G401 (cell line): ENCODE measurements at places on chromosomes 6 and 20. TPM values are rescaled to one million over a fixed set of nuclear protein-coding genes. Genes with fewer than 3 reads are reported as not detected.

DNA sequence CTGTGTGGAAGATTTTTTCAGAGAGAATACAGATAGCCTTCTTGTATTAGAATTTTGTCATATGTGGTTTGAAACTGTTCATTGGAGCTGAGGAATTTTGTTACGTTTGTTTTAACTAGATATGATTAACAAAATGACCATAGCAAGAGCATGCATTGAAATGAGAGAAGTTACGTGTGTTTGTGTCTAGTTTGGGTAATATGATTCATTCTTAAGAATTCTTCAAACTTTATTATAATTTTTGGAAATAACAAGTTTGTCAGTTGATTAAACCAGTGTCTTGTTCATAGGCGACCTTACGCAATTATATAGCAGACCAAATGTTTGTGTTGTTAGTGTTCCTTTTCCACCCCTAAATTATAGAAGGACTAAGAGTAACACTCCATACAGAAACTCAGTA, 5.5 kb downstream of the GMNN start:
- no peak for DNase-seq

DNA sequence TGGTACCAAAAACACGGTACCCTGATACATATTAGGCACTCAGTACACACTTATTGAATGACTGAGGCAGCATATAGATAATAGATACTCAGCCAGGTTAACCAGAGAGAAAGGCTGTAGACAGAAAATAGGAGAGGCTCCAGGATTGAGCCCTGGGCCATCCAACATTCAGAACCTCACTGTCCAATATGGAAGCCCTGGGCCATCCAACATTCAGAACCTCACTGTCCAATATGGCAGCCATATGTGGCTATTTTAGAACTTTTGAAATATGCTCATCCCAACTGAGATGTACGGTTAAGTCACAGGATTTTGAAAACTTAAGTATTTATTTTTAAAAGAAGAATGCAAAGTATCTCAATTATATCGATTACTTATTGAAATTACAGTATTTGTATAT, 142.5 kb upstream of the ID4 start:
- DNase-seq, result no peak

Gene SNPH
- total RNA-seq, result 1.7 and 2.4 TPM in 2 replicates

Gene HEBP2
- total RNA-seq, result 18.1 and 44.1 TPM in 2 replicates

DNA sequence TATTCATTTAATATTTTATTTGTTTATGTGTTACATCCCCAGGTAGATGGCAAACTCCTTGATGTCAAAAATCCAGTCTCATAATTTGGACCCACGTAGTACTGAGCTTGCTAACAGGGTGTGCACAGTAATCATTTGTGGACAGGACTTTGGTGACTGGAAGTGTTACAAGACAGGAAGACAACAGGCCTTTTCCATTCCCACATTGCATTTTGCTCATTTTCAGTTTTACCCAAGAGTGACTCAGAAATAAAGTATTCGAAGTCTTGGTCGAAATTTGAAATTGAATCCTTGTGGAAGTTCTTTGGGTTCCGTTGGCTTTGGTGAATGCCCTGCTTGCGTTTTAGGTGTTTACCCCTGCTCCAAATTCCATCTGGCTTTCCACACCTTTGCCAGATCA, 63.0 kb upstream of the THBS2 start:
- DNase-seq, result no peak

- no peak for DNase-seq
Observed at GRCh38 chr6:34072727-34073126, 73.2 kb downstream of the GRM4 start.
